ENCODE measurements at places on chromosomes 4 and X.

DNA sequence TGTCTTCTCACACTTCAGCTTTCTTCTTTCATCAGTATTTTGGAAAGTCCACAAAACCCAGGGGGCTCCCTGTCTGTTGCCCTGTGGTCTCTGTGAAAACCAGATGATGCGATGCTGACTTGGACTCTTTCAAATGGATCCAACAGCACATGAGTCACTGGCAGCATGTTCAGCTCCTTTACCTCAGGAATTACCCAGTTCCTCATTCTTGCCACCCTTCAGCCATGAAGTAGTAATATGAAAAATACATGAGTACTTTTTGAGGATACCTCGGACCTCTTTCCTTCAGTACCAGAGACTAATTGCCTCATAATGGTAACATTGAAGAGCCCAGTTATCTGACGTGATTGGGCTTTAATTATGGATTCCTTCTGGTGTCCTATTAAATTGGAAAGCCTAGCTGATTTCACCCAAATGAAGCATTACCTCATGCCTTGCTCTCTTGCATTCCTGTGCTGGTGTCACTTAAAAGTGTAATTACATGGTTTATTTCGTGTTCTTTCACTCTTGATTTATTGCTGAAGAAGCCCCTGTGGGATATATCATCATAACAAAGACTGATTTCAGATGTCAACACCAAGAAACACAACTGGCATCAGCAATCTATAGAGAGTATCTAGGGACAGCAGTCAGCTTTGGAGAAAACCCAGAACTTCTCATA is 63.4 kb downstream of the NFKB1 start:
- DNase-seq = no peak

DNA sequence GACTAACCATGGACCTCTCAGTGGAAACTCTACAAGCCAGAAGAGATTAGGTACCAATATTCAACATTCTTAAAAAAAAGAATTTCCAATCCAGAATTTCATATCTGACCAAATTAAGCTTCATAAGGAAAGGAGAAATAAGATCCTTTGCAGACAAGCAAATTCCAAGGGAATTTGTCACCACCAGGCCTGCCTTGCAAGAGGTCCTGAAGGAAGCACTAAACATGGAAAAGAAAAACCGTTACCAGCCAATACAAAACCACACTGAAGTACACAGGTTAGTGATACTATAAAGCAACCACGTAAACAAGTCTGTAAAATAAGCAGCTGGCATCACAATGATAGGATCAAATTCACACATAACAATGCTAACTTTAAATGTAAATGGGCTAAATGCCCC is 156.6 kb downstream of the FAM13A start:
- DNase-seq = no peak

DNA sequence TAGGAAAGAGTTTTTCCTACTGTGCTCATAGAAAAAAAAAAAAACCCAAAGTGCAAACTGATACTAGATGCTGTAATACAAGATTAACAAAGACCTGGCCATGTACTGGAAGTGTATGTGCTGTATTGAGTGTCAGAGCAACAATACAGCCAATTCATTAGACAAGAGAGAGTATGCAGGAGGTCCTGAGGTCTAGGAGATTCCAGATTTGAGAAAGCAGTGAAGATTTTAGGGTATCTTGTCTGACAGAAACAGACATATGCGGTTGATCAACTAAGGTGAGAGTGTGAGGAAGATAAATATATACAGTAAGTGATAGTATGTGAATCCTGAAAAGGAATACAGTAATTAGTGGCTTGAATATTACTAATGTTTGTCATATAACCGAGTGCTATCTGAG is 3.0 kb downstream of the GPR174 start:
- DNase-seq = no peak

GRCh38 chr4:151228189-151229119 is 48.5 kb upstream of the PRSS48 start:
- no peak for DNase-seq

- DNase-seq = no peak
These were observed 70.8 kb upstream of the HHIP start for GRCh38 chr4:144575181-144575580.

DNA sequence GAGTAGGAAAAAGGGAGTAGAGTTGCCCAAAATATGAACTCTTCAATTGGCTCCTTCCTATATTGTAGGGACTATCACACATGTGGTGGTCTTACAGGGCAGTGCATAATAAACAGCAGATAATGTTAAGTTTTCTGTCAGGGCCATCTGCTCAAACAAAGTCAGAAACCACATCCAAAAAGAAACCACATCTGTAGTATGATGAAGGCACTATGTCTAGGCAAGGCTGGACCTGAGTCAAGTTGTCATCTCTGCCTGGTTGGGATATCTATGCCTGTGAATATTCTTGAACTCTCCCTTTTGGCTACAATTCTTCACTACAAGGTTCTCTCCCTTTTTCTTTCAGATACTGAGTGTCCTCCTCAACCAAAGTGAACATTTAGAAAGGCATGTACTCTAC is 109.4 kb upstream of the C1GALT1C1 start:
- DNase-seq = no peak

GRCh38 chr4:21827575-21827974 is 121.0 kb downstream of the KCNIP4 start:
- DNase-seq = no peak

GRCh38 chr4:118826723-118827444 is 9.0 kb downstream of the SEC24D start:
- DNase-seq = no peak

- no peak for DNase-seq
These were observed 218.4 kb downstream of the STIM2 start for GRCh38 chr4:27078934-27079455.

- no peak for DNase-seq
These were observed 82.4 kb downstream of the F11 start for GRCh38 chr4:186348433-186348832.

DNA sequence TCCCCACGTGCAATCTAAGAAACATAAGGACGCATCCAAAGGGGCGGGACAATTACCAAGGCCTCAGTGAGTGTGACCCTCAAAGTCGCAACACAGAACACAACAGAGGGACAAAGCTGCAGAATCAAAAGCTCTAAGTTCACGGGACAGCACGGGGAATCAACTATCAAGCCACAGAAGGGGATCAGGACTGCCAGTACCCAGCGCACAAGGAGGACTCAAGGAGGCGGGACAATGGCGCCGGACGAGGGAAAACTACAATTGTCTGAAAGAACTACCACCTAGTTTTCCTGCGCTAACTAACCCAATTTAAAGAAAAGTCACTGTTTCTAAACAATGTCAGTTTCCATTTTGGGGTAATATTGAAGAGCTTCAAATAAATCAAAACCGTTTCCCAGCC is 1.3 kb downstream of the FAM53A start:
- DNase-seq = no peak

GRCh38 chr4:67465032-67465762 is 80.1 kb downstream of the CENPC start:
- DNase-seq = no peak

DNA sequence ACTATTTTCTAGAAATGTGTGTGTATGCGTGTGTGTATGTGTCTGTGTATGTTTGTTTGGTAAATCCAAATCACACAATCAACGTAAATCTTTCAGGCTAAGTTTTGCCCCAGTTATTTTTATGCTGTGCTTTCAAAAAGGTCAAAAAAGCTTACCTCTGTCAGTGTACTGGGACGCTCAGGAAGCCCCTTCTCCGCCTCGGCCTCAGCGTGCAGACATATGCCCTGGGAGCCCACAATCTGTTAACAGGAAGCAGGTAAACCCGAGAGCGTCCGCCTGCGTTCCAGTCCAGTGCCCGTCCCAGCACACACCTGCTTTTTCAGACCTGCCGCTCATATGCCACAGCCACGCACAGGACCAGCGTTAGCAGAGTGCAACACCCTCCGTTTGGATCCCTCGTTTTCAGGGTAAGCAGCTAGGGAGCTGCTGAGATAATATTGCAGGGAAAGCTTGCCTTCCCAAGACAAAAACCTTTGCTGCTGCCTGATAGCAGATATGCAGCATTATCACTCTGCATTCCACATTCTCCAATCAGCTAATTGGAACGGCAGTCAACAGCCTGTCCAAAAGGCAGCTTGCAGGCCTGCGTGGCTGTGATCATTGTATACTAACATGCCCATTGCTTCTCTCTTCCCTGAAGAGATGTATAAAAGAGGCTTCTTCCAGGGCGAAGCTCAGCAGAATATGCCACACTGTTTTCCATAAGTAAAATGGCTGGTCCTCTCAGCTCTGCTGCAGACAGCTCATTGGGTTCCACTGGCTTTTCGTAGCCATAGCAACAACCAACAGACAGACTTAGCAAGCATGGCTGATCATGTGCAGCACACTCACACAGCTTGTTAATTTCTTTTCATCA is at the start of gene SORBS2:
SORBS2 (minus strand) TSS at position 686 of the 856 bp plus-strand sequence. CDS start 121,623 bp downstream, outside the sequence.
- DNase-seq = no peak

DNA sequence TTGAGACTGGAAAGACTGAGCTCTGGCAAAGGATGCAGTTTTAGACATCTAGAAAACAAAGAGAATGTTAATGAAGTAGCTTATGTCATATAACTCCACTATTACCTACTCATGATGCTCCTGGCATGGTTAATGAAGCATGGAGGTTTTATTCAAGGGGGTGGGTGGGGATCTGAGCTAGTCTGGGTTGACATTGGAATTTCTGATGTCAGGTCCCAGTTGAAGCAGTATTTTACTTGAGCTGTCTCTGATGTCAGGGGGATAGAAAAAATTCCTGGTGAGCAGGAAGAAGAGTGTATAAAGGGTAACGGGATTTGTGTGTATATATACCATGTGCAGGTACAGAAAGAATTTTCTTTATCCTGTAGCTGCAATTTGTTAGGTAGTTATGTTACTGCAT is 102.0 kb downstream of the ELOVL6 start:
- DNase-seq = no peak

- no peak for DNase-seq
These were observed 14.9 kb downstream of the PARM1 start for GRCh38 chr4:74947798-74948197.

- no peak for DNase-seq
These were observed 8.5 kb downstream of the MXD4 start for GRCh38 chr4:2253160-2254084.

DNA sequence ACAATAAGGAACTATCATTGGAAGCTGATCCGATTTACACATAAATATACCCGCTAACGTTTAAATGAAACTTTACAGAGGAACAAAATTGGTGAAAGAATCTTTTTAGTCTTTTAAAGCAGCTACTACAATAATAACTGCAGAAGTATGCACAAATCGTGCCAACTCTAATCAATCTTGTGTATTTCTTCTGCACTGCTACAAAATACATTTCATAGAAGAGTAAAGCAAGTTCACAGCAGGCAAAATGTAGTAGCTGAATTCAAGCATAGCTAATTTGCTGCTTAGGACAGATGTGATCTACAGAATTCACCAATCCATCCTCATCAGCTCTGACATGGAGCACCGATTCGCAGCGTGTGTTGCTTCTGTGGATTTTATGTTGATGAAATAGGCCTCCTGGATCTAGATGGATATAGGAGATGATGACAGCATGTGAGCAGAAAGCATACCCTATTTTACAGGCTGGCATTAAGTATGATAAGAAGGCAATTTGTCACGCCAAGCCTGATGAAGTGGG is 367.3 kb upstream of the FGF13 start:
- no peak for DNase-seq

DNA sequence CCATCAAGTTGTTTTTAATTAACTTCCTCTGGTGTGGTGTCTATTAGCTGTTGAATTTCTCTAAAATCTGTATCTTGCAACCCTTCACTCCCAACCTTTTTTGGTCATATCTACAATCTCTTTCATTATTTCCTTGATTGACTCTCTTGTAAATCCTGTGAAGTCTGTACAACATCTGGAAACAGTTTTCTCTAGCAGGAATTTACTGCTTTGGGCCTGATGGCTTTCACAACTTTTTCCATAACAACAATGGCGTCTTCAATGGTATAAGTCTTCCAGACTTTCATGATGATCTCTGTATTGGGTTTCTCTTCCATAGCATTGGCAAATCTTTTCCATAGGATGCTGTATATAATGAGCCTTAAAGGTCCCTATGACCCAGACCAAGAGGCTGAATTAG is 49.0 kb downstream of the TBC1D19 start:
- no peak for DNase-seq

DNA sequence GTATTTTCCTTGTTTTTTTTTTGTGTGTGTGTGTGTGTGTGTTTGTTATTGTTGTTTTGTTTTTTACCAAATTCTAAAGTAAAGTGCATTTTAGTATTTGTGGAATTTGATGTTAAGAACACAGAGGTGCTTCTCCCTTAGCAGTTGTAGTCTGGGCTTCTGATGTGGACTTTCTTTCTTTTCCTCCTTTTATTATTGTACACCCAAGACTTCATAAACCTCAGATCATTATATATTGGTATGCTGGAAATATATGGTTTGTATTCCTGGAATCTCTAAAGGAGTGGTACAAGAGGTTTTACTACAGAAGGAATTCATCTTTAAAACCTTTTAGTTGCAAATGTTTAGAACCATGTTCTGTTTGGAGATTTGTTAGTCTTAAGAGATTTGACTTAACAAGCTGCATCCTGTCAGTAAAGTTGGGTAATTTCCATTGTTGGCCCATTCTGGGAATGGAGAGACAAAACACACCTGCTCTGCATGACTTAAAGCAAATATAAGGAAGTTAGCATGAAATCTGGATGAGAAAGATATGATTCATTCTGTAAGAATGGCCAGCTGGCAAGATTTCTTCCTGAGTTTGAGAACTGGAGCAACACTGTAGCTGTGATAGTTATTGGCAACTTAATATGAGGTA is 64.0 kb downstream of the SMAD1 start:
- no peak for DNase-seq

- no peak for DNase-seq
These were observed at the start of gene IRS4 for GRCh38 chrX:108736509-108737479. Gene IRS4, minus strand, starts transcription at chrX:108736563.

GRCh38 chr4:56764775-56765174 is 56.7 kb downstream of the SPINK2 start:
- no peak for DNase-seq

GRCh38 chr4:33037464-33037863 is 2317.3 kb downstream of the PCDH7 start:
- DNase-seq = no peak
